ENCODE measurements at places on chromosomes 12 and 14.

DNA sequence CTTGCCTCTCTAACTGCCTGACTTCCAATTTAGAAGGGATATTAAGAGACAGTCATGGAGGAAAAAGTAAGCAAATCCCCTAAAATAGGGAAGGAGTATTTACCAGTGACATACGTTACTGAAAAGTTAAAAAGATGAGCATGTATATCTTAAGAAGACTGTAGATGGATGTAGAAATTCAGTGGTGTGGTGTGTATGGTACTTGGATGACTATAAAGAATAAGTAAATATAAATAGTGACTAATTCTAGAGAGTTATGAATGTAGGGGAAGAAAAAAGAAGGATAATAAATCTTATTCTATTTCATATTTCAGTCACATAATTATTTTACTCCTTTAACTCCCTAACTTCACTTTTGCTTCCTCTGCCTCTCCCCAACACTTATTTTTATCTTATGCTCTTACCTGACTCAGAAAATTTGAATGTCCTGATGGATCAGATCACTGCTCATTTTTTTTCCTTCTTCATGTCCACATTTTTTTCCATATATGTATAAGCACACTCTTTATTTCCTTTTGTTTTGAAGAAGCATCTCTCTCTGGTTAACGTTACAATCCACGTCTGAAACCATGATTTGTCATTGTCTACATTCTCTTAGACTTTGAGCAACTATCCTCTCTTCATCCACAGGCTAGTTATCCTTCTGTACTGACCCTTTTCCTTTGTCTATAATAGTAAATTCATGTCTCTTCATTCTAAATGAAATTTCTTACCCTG lies 422.7 kb upstream of the SYT1 start:
- no peak for DNase-seq

DNA sequence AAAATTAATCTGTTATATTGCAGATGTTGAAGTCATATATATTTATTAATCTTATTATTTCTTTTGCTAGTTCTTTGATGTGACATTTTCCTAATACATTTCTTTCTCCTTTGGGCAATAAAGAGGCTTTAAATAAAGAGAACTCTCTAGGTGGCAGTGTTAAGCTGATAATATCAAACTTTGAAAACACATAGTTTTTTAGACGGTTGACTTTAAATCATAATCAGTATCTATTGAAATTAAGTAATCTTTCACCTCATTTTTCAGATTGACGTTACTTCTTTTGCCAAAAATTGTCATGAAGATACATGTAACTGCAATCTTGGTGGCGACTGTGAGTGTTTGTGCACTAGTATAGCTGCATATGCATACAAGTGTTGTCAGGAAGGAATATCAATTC lies 130.8 kb upstream of the PTPRQ start:
- no peak for DNase-seq

DNA sequence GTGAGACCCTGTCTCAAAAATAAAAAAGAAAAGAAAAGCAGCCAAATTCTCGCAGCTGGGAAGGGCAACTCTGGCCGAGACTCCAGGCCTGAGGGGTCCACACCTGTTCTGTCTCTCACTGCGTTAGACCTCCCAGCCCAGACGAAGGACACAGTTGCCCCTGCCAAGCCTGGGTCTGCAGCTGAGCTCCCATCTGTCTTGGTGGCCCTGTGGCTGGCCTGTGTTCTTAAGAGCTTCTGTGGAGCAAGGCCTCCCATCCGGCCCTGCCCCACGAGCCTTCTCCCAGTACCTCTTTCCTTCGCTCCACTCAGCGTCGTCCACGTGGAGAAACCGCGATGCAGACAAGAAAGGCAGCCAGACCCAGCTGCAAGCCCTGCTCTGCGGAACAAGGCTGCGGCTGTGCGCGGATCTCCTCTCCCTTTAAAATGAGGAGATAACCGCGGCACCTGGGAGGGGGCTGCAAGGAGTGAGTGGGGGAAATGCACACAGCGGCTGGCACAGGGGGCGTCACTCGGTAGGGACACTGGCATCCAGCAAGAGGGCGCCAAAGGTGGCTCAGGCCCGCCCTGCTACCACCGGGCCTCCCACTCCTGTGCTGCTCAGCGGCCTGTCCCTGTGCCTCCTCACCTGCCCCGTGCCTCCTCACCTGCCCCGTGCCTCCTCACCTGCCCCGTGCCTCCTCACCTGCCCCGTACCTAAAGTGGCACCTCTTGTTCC lies 42.4 kb downstream of the LRRC74A start:
- DNase-seq = no peak

DNA sequence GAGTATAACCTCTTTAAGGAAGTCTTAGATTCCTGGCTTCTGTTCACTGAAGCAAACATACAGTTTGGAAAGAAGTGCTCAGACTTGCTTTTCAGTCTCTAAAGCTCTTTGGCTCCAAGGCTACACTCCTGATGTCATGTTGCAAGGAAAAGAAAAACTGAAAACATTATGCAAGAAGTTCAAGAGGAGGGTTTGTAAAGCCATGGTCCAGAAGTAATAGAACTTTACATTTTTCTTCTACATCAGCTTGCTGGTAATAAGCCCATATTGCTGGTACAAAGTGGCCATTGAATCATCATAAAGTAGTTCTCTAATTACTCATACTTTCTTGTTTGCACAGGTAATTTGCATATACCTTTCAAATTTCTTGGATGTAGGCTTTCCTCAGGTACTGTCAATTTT lies 83.6 kb downstream of the BBS10 start:
- no peak for DNase-seq

- no peak for DNase-seq
Measured at GRCh38 chr12:116133149-116133548, 144.3 kb downstream of the MED13L start.

DNA sequence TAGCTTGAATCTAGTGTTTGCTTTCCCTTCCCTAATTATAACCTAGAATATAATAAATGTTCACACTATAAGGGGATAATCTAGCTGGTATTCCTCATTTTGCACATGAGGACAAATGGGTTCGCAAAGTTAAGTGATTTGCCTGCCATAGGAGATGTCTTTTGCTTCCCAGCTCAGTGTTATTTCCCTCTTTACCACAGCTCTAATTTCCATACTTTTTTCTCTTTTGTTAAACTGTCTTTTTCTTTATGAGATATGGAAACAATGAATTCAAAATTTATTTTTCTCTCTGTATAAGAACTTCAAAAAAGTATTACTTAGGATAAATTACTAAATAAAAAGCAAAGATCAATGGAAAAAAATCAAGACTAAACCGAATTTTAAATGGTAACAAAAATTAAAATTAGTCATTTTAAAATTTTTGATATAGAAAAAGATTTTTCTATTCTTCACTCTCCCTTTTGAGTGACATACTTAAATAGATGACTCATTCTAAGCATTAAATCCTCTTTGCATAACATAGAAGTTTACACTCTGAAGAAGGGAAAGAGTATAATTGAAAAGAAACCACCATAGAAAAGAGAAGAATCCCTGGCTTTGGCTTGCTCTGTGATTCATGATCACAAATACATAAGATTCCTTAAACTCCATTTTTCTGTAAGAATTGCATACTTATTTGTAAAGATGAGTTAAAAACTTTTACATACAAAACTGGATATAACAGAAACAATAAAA lies 97.3 kb downstream of the INSM2 start:
- DNase-seq = no peak

DNA sequence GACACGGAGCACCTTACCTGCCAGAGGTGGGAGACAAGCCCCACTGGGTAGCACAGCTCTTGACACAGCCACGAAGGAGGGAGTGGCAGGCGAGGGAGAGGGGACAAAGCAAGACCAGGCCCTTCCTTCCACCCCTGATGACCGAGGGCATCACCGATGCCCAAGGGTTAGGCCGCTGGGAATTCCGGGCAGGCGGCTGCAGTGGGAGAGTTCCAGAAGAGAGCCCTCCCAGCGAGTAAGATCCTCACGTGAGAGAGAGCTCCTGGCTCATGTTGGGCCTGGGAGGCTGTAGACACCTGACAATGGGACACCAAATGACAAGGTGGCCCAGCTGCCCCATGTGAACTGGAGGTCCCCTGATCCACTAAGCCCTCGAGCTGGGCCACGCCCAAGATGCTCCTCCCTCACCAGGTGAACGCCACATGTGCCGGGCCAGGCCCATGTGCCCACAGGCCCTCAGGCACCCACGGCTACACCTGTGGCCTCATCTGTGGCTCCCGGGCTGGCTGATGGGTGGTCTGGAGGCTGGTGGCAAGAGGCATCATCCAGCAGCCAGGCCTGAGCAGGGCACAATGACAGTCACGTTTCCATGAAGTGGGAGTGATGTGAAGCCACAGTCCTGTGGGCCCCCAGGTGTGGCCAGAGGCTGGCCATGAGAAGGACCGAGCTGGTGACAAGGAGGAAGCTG lies 32.1 kb upstream of the C14orf180 start:
- no peak for DNase-seq

Data from CD4-positive, alpha-beta T cell treated with Interleukin-12 subunit alpha and Interleukin-12 subunit beta, for 1 hour (primary cell).